ENCODE measurements at places on chromosomes 11 and 22.
A peak's percentile ranks its signal among the peaks of the same experiment; 100 is the strongest.

DNA sequence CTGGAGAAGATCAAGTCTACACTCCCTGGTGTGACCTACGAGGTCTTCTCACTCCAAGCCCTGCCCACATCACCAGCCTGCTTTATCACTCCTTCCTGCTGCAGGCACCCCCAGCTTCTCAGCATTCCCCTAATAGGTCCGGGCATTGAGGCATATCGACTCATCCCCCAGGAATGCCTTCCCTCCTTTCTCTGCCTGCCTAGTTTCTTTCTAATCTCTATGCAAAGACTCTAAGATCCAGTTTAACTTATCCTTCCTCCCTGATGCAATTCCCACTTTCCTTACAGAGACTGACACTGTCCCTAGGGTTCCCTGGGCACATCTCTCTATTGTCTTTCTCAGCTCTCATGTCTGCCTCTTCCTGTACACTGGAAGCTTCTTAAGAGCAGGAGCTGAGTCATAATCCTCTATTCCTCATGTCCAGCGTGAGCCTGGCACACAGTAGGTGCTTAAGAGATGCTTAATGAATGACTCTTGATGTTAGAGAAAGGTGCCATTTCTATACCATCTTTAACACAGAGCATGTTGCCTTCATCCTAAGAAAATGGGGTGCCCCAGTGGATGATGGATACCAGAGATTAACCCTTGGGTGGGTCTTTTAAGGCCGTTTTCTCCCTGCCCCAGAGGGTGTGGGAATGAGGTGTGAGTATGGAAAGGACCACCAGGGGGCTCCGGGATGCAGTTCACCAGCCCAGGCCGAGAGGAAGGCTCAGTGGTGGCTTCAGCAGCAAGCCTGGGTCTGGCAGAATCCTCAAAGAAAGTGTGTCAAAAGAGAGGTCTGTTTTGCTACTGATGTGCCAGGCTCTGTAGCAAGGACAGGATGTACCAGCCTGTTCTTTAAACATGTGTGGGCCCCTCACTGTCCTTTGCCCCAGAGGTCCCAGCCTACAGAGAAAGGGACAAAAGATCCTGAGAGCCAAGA, 34.7 kb downstream of the PARVA start:
- no peak for DNase-seq

DNA sequence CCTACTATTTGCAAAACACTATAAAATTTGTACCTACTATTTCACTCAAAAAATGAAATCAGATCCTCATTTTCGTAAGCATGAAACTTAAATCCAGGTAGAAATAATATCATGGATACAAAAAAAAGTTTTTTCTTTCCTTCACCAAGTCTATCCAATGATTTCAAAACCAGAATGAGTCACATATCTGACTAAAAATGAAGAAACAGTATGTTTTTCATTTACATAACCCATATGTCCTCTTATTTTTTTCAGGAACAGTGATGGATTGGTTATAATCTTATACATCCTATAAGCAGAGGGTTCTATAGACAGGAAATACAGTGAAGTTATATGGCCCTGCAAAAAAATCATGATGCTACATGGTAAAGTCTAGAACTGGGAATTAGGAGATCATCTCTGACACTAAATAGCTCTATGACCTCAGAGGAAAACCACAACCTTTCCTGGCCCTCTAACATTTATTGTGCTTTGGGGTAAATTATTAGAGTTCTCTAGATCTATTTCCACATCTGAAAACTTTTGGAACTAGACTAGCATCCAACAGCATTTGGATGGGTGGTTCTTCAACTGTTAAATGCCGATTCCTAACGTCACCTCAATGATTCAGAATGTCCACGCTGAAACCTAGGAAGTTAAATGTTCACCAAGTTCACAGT, 10.9 kb downstream of the MTMR2 start:
- DNase-seq: no peak

GRCh38 chr11:44774108-44774507, 47.3 kb downstream of the TSPAN18 start:
- no peak for DNase-seq

- DNase-seq: no peak
These were observed 37.5 kb downstream of the SYN3 start for GRCh38 chr22:33020721-33021120.

- DNase-seq: no peak
These were observed 3.4 kb upstream of the IGLL5 start for GRCh38 chr22:22884010-22884887.

DNA sequence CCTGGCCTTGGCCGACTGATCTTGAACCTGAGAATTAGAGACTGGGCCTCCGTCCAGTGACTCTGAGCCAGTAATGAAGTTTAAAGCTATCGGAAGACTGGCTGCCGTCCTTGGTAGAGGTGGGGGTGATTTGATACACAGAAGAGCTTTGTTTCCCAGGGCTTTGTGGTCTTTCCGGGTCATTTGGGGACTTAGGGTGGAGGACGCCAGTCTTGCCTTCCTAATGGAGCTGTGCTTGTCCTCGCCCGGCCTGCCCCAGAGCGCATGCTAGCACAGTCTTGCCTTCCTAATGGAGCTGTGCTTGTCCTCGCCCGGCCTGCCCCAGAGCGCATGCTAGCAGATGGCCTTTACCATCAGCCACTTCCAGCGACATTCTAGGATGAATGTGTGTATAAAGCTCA, 65.8 kb downstream of the ST3GAL4 start:
- no peak for DNase-seq

DNA sequence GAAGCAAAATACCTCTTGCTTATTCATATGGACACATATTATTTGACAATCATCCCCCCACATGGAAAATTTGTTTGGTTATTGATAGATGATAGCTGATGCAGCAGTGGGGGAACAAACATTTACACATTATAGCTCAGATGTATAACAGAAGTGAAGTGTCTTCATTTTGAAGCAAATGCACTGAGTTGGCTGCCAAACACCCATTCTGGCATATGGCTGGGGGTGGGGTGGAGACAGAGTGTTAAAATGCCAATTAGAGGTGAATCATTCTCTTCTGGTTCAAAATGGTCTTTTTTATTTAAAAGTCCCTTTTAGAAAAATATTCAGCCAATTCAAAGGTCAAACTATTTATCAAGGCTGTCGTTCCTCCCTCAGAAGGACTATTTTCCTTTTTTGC, 157.3 kb upstream of the TRPC6 start:
- no peak for DNase-seq

- no peak for DNase-seq
These were observed 618.7 kb upstream of the CADM1 start for GRCh38 chr11:116122697-116123472.

- DNase-seq: no peak
These were observed 26.0 kb upstream of the API5 start for GRCh38 chr11:43285826-43286225.

DNA sequence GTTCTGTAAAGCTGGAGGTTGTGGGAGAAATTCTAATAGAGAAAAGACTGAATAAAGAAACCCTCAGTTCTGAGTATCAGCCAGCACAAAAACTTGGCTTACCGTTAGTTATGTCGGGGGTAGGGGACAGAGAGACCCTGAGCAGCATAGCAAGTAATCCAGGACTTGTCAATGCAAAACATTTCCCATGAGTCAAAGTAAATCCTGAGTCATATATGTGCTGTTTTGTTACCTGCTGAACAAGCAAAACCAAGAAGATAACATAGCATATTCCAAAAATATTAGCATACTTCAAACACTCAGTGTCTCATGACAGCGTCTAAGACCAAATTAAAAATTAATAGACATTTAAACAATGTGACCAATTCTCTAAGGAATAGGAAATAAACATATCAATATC, 75.1 kb upstream of the LUZP2 start:
- no peak for DNase-seq

- no peak for DNase-seq
These were observed 388.2 kb downstream of the TMEM135 start for GRCh38 chr11:87425943-87426342.

GRCh38 chr22:23289851-23290724, 109.8 kb downstream of the BCR start:
- DNase-seq: no peak

GRCh38 chr11:105520706-105521345, 89.0 kb upstream of the GRIA4 start:
- DNase-seq: no peak

GRCh38 chr11:57054817-57055216, 66.1 kb downstream of the OR5AK2 start:
- no peak for DNase-seq

- DNase-seq: no peak
These were observed 134.8 kb downstream of the LARGE1 start for GRCh38 chr22:33785283-33785968.

- no peak for DNase-seq
These were observed 111.8 kb downstream of the MPPED2 start for GRCh38 chr11:30474151-30474954.

- DNase-seq: no peak
These were observed 46.6 kb upstream of the WNT7B start for GRCh38 chr22:46023558-46023981.

DNA sequence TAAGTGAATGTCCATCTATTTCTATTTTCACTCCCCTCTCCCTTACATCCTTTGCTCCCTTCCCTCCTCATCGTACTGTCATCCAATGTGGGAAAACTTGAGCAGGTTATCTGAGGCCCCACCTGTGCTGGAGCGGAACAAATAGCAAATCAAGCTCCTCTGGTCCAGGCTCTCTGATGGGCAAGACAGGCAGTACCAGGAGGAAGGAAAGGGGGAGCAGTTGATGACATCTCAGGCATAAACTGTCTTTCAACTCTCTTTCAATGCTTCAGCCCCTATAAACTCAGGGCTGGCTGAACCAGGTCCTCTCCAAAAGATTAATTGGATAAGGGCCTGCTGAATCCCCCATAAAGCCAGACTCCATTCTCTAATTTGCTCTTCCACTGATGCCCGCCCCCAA, 1.5 kb upstream of the CCKBR start:
- DNase-seq: no peak

GRCh38 chr11:36156161-36156816, 132.9 kb downstream of the COMMD9 start:
- no peak for DNase-seq

DNA sequence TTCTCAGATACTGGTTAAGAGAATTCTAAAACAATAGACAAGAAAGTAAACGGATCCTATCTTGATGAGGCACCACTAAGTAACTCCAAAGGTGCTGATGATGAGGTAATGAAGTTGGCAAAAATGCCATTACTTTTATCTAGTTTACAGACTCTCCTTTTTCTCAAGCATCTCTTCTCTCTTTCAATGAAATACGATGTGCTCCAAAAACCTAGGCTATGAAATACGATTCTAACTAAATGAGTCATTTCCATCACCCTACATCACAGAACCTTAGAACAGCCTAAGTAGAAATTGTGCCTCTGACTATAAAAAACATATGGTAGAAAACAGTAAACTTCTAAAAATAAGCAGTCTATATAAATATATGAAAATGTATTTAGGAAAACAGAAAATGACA, 58.9 kb upstream of the ARHGAP32 start:
- DNase-seq: no peak

- DNase-seq: no peak
These were observed 274.0 kb downstream of the BRD1 start for GRCh38 chr22:49553518-49554295.

GRCh38 chr11:13030857-13031256, 21.7 kb downstream of the RASSF10 start:
- DNase-seq: peak; percentile 88

- no peak for DNase-seq
These were observed 27.0 kb downstream of the DSCAML1 start for GRCh38 chr11:117770061-117770460.

- no peak for DNase-seq
These were observed 15.1 kb downstream of the TRMU start for GRCh38 chr22:46350646-46351045.

DNA sequence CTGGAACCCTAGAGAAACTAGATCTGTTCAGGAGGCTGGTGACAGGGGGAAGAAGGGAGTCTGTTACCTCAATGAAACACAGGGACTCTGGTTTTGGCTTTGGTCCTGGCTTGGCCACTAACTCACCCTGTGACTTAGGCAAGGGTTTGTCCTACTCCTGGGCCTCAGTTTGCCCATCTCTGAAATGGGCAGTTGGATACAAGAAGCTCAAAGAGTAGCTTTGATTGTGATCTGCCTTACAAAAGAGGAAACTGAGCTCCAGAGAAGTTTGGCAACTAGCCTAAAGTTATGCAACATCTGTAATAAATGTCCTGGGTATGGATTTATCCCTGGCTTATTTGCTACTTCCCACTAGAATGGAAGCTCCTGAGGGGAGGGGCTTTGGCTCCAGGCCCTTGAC, 24.0 kb upstream of the LMO1 start:
- no peak for DNase-seq

- DNase-seq: no peak
These were observed 26.7 kb downstream of the PARVG start for GRCh38 chr22:44207173-44207980.

DNA sequence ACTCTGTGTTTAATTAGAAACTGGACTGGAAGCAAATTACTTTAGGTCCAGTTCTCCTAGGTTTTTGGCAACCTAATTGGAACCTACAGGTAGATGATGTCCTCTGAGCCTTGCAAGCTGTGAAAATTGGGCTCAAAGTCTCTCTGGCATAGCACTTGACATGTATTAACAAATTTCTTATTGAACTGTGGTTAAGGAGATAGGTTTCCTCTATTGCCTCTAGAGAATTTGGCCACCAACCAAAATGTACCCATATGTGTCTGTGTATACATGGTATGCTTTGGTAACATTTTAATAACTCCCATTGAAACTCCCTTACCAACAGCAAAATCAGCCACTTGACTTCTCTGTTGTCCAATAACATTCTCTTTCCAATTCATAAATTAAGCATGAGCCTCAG, at the start of gene OR4D10:
TSS of gene OR4D10 (plus strand) at position 301 of the 400 bp plus-strand sequence. CDS start 4,115 bp downstream, outside the sequence.
- DNase-seq: no peak

GRCh38 chr11:60951904-60952741, at the start of gene SLC15A3:
SLC15A3 (minus strand) TSS chr11:60952176; CDS start chr11:60951551, 625 bp downstream.
- no peak for DNase-seq

- DNase-seq: no peak
These were observed 3.3 kb upstream of the LIN7C start for GRCh38 chr11:27509908-27510307.

DNA sequence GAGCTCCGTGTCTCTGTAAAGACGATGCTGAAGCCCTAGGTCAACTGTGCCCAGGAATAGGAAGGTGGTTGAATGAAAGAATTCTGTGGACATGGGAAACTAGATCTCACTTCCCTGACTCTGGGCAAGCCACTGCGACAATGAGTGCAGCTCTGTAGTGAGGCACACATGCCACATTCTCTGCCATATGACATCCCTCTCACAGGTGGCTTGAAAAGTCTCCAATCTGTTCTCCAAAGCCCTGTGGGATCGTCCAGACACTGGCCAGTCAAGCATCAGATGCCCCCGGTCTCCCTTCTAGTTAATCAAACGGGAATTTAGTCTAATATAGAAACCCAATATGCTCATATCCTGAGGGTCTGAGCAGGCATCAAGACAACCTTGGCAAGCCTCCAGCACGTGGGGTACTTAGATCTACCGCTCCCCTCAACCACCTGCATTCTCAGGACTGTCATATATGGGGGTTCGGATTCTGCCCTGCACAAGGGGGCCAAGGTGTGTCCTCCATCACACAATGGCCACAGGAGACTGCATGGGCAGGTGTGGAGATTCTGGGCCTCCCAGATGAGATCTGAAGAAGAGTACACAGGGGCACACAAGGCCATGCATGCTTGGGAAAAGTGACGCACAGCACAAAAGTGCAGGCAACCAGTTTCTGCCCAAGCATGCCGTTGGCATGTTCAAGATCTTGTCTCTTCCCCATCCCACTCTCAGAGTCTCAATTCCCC, 11.9 kb downstream of the DKK3 start:
- DNase-seq: no peak

- no peak for DNase-seq
These were observed 167.1 kb upstream of the TTC12 start for GRCh38 chr11:113147249-113147648.

All from prostate gland (tissue), 2 donors.